ENCODE measurements at places on chromosomes 11 and 22.

DNA sequence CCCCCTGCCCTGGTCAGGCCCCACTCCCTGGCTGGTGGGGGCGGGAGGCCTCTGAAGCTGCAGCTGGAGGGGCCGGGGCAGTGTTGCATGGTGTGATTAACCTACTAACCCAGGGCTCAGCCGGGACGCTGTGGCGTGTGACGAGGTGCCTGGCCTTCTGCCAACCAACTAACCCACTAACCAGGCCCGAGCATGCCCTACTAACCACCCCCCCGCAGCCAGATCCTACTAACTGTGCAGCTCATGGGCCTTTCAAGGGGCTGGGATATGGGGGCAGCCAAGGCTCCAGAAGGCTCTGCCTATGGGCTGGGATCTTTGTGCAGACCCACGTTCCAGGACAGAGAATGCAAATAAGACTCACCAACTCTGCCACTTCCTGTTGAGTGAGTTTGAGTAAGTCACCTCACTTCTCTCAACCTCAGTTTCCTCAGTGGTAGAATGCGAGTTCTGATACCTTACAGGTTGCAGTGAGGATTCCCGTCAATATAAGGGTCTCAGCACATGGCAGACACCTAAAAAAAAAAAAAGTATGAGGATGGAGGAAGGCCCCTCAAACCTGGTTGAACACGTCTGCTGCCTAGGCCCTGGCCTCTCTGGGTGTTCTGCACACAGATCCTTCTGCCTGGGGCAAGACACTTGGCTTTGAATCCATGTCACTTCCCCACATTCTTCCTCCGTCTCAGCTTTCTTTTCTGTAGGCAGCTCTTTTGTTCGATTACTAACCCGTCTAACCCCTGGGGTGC is 14.1 kb downstream of the MIAT start:
- no peak for DNase-seq

- DNase-seq, result no peak
Observed at GRCh38 chr22:40635940-40636379, 559 bp downstream of the MRTFA start.

GRCh38 chr22:48947636-48948035 is 880.0 kb downstream of the BRD1 start:
- DNase-seq, result no peak

GRCh38 chr11:37371346-37371970 is 773.4 kb upstream of the RAG2 start:
- DNase-seq, result no peak

DNA sequence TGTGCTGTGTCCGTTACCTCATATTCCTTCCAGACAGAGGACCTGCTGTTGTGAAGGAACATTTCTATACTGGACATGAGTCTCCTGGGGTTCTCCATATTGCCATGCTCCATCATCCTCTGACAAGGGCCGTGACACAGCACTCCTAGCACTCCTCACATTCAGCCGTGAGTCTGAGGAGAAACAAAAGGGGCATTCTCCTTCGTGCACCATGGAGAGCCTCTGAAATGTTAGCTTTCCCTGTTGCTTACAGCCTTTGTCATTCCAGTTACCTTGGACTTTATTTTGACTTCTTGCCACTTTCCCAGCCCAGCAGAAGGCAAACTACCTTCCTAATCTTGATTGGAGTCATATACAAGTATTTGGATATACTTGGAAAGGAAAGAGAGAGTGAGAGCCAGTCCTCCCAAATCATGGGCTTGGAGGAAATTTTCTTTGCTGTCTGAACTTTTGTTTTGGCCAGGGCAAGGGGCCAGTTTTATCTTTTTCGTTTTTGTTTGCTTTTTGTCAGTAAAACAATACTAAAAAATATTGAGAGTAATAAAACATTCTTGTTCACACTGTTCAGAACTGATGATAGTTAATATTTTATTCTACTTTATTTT is 29.1 kb upstream of the TECTA start:
- DNase-seq, result no peak
